ENCODE measurements at places on chromosomes 3 and 15.

GRCh38 chr3:161423911-161424522 lies 52.7 kb upstream of the SPTSSB start:
- DNase-seq, result peak; percentile 49

DNA sequence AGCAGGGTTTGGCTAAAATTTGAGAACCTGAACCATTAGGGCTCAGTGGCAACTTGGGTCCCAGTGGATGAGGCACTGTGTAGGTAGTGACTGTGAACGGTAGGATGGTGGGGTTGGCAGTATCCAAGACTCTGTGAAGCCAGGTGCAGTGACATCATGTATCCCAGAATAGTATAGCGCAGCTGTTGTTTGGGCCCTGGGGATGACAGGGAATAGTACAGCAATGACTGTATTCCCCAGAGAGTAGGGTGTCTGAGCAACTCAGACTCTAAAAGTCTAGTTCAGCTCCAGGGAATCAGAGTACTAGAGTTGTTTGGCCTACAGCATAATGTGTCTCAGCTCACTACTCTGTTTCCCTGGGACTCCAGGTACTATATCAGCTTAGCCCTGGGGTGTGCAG lies 20.7 kb upstream of the PPP2R3A start:
- DNase-seq, result no peak

DNA sequence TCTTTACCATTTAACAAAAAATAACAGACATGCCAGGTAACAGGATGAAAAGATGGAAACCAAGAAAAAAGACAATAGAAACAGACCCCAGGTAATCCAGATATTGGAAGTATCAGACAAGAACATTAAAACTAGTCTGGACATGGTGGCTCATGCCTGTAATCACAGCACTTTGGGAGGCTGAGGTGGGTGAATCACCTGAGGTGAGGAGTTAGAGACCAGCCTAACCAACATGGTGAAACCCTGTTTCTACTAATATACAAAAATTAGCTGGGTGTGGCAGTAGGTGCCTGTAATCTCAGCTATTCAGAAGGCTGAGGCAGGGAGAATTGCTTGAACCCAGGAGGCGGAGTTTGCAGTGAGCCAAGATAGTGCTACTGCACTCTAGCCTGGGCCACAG lies 40.6 kb downstream of the ACAD9 start:
- DNase-seq, result no peak

- DNase-seq, result no peak
These were observed 124.3 kb downstream of the SNRK start for GRCh38 chr3:43410592-43410991.

DNA sequence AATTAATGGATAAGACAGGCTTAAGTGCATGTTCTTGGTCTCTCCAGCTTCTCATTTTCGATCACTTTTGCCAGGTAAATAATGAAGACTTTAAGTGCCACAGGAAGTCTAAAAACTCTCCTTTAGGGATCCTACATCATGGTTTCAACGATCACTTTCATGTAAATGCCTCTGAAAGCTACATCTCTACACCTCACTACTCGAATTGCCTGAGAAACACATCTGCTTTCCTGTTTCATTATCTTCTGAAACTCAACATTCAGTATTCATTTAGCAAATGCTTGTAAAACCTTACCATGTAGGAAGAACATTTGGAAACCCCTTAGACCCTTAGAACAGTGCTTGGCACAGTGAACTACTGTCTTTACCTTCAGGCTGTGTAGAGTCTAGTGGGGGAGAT lies 16.2 kb downstream of the THAP10 start:
- DNase-seq, result no peak

DNA sequence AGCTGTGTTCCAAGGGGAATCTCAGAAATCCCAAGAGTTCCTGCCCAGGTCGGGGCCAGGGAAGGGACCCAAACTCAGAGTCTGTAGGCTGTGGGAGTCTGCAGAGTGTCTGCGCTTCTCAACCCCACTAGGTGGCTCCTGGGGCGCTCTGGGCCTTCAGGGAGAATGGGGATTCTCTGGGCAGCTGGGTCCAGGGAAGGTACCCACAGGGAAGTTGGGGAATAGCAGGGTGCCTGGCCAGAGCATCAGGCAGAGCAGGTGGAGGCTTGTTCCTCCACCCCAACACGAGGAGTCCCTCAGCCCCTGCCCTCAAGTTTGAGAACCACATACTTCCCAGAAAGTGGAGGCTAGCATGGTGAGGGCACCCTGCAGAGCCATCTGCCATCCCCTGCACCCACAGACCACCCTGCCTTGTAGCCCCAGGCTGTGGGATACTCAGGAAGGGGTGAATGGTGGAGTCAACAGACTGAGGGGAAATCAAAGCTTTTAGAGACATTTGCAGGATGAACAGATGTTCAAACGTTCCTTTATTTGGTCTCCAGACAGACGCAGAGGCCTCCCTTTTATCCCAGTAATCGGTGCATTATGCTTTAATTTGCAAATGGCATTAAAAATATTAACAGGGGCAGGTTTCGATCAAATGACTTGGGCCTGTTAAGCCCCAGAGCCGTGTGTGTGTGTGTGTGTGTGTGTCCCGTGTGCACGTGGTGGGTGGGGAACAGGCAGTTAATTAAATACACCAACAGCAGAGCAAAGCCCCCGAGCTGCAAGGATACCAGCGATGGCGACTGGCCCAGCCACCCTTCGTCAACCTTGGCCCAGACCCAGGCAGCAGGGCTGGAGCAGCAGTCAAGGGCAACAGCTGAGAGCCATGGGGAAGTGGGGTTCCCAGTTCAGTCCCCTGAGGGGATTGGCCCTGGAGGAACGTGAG lies 57.7 kb downstream of the DNAJB8 start:
- no peak for DNase-seq

- no peak for DNase-seq
These were observed 33.4 kb downstream of the FEM1B start for GRCh38 chr15:68310804-68311463.

- DNase-seq, result no peak
These were observed 37.3 kb downstream of the STARD5 start for GRCh38 chr15:81286621-81287121.

DNA sequence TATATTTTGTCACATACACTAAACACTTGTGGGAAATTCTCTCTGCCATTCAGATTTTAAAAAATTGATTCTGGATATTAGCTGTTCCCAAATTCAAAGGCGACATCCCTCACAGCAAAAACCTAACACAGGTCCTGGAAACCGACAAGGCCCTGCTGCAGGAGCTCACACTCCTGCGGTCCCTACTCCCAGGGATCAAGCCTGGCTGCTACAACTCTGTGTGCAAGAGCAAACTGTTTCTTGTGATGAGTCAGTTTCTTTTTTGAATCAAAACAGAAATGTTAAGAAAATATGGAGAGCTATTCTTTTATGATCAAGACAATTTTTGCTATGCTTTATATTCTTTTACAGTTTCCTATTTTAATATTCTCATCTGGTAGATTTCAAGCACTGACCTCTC lies 51.0 kb upstream of the TJP1 start:
- no peak for DNase-seq

DNA sequence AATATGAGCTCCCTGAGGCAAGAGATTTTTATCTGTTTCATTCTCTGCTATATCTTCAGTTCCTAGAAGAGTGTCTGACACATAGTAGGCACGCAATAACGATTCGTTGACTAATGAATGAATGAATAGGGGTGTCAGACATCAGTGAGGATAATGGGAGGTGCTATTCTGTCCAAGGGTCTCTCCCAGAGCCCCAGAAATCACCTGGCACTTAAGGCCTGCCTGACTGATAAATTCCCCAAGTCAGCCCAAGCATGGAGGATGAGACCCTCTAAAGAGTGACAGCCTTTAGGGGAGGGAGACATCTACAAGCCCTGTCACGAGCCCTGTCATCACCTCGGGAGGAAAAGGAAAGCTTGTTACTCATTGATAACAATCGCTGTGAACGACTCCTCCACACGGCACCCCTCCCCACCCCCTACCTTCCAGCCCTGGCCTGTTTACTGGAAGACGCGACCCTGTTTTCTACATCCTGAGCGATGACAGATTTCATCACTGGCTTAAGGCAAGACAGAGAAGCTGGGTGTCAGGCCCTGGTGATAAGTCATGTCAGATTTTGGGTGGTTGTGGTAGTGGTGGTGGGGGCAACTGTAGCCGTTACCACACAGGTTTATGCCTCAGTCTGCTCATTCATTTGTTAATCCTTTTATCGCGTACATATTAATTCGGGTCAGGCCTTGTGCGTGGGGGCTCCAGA lies 23.1 kb downstream of the BHLHE40 start:
- no peak for DNase-seq

DNA sequence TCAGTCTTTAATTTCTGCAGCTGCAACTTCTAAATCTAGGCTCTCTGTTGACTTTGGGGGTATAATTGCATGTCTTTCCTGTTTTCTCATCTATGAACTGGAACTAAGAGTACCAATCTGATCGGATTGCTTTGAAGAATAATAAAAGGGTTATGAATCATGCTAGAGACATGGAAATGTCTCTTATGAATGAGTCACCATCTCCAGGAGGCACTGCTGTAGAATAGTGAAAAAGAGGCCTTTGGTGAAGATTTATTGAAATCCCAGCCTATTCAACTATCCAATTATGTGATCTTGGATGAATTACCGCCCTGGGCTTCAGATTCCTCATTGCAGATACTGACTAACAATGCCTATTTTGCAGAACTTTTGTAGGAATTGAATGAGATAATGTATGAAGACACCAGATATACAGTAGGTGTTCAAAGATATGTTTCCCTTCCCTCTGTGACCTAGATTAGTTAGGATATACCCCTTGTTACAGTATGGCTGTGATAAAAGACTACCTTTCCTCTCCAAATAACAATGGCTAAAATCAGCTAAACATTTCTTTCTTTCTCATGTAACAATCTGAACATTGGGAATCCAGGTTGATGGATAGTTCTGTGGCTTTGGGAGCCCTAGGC lies 11.5 kb upstream of the CMTM8 start:
- no peak for DNase-seq

DNA sequence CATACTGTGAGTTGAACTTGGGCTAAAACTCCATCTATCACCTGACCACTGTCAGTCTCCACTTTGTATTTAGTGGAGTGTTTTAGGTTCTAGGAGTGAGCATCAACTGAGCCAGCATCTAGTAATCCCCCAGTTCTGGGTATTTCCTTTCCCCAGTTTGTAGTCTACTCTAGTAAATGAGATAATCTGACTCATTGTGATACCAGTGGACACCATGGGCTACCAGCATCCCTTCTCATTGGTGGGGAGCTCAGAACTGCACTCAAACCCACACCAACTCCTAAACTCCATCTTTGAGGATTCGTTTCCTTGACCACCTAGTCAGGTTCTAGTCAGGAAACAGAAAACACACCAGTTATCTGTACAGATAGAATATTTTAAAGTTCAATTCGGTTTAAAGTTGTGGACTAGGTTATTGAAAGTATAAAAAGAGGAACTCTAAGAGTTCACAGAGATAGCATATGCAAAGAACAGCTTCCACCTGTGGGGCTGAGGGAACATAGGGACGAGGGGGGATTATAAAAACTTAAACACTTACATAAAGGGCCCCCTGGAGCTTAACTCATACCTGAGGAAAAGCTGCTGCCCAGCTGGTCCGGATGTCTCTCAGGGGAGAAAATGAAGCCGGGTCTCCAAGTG lies 36.0 kb downstream of the LEO1 start:
- no peak for DNase-seq

DNA sequence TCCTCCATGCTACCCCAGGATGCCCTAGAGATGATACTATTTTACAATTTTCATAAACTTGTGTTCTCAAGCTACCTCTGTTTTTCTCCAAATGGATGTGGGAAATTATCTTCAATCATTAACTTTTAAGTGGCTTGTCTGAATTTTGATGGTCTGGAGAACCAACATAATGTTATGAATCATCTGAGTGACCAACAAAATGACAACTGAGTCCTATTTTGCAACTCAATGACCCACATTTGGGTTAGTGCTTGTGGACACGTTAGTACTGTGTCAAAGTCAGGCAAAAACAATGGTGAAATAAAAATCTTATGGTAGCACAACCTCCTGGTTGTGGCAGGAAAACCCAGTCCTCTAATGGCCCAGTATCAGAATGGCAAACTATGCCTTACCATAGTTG lies 352.4 kb upstream of the ZNF385D start:
- DNase-seq, result no peak

DNA sequence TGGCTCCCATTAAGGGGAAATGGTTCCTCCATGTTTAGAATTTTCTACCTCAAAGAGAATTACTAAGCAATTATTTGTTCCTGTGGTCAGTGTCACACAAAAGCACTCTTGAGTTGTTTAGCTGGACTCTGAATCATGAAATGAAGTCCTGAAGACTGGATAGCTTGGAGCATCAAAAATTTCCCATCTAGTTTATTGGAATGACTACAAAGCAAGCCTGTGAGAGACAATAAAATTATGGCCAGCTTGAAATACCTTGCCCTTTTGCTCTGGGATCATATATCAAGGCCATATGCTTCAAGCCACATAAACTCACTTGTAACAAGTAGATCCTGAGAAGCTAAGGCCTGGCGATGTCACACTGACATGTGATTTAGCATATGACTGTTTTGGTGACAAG lies 292.3 kb downstream of the TIGIT start:
- DNase-seq, result no peak

DNA sequence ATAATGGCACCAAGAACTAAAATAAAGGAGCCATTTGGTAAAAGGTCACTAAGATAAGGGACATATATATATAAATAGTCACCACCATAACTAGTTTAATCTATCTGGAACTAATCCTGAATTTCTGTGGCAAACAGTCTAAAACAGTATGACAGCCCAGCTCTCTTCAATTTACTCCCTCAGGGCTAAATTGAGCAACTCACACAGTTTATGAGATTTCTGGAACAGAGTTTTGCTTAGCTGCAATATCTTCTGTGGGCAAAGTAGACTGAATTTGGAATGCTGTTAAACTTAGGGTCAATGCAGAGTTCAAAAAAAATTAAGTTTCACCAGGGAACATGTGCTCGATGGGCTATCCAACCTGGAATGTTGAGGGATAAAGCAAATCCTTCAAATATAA lies 70.1 kb upstream of the VEPH1 start:
- DNase-seq, result no peak

GRCh38 chr3:110343945-110344344 lies 727.7 kb upstream of the NECTIN3 start:
- no peak for DNase-seq
